Stimulated activated CD4-positive, alpha-beta T cell treated with anti-CD3 and anti-CD28 coated beads, Interleukin-15, amount 100 ng/mL, for 48 hours (primary cell): ENCODE measurements at places on chromosomes 3 and 15.

GRCh38 chr3:65778968-65779367 lies 259.8 kb downstream of the MAGI1 start:
- no peak for DNase-seq

- DNase-seq, result no peak
Measured at GRCh38 chr3:108441518-108441917, 68.9 kb downstream of the MYH15 start.

DNA sequence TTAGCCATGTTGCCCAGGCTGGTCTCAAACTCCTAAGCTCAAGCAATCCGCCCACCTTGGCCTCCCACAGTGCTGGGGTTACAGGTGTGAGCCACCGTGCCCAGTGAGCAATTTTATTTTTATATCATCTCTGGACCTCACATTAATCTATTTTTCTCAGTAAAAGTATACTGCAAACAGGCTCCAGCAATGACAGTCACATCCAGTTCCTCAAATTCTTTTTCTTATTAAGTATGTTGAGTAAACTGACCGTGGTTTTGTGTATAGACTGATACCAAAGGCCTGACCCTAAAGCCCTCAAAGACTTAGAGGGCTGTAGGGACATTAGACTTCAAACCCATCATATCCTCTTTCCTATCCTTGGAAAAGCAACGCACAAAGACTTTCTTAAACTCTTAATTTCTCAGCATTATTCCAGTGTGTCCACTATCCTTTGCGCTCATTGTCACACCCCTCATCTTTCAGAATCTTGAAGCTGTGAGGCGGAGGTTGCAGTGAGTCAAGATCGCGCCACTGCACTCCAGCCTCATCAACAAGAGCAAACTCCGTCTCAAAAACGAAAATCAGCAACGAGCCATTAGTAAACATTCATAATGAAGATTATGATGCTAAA lies 2.0 kb downstream of the NGLY1 start:
- no peak for DNase-seq

DNA sequence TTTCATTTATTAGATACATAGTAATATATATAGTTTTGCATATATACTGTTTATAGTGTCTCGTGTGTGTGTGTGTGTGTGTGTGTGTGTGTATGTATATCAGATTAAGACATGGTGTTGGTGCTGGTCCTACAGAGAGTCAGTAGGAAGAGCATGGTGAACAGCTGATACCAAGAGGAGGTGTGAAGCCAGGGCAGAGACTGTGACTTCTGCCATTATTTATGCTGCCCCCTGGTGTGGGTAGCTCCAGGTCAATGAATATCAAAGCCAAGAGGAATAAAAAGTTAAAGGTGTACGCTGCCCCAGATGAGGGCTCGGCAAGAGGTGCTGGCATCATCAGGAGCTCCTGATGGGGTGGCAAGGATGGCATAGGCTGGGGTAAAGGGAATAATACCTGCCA lies 299.5 kb upstream of the RASGRP1 start:
- DNase-seq, result no peak

DNA sequence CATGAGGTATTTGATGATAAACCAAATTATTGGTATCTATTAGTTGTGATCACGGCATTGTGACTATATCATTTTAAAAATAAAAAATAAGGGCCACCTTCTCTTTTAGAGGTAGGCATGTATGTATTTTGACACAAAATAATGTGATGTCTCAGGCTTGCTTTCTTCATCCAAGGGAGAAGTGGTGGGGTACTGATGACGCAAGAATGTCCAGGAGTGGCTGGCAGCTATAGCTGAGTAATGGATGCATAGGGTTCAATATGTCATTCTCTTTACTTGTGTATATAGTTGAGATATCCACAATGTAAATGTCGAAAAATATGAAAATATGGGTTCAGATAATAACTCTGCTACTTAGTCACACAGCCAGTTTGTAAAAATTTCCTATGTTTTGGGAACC lies 46.8 kb upstream of the NSMCE3 start:
- no peak for DNase-seq

DNA sequence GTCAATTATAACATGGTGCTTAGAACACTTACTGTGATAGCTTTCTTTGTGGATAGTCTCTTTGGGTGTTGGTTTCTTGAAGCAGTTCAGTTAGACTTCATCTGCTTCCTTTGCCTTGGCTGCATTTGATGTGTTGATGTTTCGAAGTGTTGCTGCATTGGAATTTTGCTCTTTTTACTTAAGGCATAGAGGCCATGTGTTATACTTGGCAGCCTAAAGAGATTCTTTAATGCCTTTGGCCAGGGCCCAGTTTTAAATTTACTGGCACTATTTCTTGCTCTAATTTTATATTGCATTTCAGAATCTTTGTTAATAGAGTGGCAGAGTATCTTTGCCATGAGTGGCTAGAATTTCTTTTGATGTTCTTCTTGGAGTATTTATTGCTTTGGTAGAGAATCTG lies 21.2 kb downstream of the NR1D2 start:
- no peak for DNase-seq

GRCh38 chr3:194084284-194084683 lies 51.7 kb upstream of the HES1 start:
- no peak for DNase-seq

DNA sequence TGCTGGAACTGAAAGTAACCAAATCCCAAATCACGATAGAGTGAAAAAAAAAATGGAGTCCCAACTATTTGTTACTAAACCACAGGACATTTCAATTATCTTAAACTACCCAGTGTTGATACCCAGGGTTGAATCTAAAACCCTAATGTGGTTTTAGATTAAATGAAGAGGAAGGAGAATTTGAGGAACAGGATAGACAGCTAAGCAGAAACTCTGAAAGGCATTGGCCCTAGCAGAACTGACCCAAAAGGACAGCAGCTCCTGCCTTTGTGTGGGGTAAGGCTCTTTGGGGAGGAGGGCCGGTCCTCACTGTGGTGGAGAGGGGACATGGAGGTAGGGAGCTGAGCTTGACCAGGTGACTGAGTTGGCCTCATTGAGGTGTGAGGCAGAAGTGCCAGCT lies 30.7 kb upstream of the SNRK start:
- DNase-seq, result no peak

DNA sequence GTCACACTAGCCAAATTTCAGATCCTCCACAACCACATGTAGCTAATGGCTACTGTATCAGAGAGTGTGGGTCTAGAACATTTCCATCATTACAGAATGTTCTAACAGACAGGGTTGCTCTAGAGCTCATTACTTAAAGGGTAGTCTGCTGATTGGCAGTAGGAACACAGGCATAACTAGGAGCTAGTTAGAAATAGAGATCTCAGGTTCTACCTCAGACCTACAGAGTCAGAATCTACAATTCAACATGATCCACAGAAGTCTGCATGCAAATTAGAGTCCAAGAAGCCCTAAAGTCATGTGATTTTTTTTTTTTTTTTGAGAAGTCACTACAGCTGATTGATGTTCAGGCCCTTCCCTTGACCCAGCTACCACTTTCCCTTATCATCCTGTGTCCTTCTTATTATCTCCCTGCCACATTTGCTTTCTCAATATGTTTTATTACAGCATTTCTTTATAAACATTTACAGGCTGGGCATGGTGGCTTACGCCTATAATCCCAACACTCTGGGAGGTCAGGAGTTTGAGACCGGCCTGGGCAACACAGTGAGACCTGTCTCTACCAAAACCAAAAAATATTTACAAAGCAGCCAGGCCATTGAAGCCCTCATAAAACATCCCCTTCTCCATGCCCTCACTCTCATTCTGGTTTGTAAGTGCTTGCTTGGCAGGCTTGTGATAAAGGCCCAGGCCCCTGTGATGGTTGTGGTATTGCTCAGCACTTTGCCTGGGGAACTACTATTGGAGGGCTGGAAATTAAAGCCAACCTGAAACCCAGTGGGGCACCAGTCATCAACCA lies 3.8 kb upstream of the ABHD5 start:
- no peak for DNase-seq

GRCh38 chr3:194135806-194136518 lies at the start of gene HES1:
TSS of gene HES1 (plus strand) at chr3:194136148. CDS start at chr3:194136381, 233 bp downstream.
- DNase-seq, result peak; percentile 36

DNA sequence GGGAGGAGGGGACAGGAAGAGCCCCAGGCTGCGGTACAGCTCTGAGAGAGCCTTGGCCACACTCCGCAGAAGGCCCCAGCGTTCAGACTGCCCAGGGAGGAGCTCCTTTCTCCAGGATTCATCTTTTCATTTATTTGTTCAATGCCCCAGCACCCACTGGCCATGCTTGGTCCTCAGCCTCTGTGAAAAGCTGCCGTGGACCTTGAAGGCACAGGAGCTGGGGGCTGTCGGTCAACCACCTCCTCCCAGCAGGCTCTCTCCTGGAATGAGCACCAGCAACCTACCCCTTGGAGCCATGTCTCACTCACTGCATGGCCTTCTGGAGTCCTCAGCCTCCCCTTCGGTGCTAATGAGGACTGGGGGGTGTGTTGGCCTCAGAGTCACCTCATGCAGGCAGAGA lies 21.6 kb upstream of the PRR23E start:
- no peak for DNase-seq

- DNase-seq, result no peak
Measured at GRCh38 chr3:124517306-124517705, 212.9 kb upstream of the UMPS start.

- no peak for DNase-seq
Measured at GRCh38 chr3:175502155-175502554, 643.0 kb downstream of the NAALADL2 start.

GRCh38 chr3:36843065-36844051 lies 79.0 kb upstream of the DCLK3 start:
- DNase-seq, result peak; percentile 45

GRCh38 chr15:64014995-64015394 lies 31.3 kb downstream of the DAPK2 start:
- no peak for DNase-seq

DNA sequence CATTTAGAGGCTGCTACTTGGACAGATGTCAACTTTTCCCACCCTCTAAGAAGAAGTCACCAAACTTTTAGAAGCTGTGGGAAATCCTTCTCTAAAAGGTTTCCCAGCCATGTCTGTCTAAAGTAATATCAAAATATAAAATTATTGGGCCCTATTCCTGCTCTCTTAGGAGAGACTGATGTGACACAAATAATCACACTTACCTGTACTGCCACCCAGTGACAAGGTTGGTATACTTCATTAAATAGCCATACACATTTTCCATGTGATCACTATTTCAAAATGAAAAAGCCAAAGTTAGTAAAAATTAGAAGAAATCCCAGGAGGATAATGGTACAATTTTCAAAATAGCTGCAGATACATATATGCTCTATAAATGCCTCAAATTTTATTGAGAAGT lies 12.6 kb downstream of the OSBPL11 start:
- DNase-seq, result no peak

DNA sequence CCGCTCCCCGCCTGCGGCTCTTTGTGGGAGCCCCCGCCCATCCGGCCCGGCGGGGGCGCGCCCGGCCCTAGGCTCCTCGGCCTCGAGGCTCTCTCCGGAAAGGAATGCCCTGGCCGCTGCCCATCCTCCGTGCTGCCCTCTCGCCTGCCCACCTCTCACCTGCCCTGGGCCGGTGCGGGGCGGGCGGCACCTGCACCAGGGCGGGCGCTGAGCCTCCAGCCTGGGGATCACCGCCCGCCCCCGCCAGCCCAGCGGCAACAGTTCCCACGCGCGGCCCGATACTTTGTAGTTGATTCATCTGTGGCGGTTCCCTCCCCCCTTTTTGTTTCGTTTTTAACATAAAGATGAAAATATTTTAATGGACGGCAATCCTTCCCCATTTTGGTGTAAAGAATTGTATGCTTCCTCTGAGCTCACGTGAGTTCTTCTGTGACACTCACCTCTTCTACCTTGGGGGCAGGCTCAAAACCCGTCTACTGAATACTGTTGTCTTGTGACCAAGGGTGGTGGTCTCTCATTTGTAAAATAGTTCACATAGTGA lies 1.9 kb downstream of the KLF13 start:
- DNase-seq, result peak; percentile 76

GRCh38 chr15:60471314-60471713 lies 7.6 kb downstream of the ICE2 start:
- DNase-seq, result no peak

DNA sequence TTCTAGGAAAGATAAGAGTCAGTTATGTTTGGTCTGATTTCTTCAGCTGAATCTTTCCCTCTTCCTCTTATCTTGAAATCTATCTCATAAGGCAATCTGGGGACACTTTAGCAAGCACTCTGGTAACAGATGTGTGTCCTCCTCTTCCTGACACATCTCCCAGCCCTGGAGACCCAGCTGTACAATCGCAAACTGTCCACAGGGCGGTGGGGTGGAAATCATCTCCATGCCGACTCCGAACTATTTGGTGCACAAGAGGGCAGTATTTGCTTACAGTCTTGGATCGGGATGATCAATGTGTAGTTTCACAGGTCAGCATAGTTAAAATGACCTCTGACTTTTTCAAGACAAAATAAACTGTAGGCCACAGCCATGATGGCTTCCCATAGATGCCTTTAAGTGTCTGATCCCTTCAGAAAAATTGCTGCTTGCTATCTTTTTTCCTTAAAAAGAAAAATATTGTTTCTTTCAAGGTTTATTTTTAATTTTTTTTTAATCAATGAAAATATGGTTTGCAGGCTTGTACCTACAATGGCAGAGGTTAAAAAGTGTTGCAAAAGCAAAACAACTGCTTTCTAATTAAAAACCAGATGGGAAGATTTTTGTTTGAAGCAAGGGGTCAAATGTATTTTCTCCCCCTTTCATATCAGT lies 17.7 kb downstream of the EEFSEC start:
- DNase-seq, result no peak
